Globus pallidus (tissue), 1 donor: ENCODE measurements at places on chromosomes 1 and 21.

- DNase-seq, result no peak
Measured at GRCh38 chr1:36358514-36359084, 27.1 kb downstream of the STK40 start.

- no peak for DNase-seq
Measured at GRCh38 chr1:22449636-22450035, 2.0 kb upstream of the ZBTB40 start.

DNA sequence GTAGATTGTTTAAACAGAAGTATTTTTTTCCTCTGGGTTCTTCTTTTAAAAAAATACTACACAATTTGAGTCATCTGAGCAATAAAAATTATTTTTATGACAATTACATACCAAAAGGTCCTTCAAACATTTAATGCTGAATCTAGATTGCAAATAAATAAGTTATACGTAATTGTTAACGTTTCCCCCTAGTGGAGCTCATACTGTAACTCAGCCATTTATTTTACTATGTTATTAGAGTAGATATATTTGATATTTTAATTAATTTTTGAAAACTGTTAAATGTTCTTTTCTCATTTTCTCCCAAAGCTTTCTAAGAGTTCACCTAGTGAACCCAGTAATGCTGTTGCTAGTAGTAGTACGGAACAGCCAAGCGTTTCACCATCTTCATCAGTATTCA is 33.5 kb downstream of the ZMYM1 start:
- DNase-seq, result no peak

DNA sequence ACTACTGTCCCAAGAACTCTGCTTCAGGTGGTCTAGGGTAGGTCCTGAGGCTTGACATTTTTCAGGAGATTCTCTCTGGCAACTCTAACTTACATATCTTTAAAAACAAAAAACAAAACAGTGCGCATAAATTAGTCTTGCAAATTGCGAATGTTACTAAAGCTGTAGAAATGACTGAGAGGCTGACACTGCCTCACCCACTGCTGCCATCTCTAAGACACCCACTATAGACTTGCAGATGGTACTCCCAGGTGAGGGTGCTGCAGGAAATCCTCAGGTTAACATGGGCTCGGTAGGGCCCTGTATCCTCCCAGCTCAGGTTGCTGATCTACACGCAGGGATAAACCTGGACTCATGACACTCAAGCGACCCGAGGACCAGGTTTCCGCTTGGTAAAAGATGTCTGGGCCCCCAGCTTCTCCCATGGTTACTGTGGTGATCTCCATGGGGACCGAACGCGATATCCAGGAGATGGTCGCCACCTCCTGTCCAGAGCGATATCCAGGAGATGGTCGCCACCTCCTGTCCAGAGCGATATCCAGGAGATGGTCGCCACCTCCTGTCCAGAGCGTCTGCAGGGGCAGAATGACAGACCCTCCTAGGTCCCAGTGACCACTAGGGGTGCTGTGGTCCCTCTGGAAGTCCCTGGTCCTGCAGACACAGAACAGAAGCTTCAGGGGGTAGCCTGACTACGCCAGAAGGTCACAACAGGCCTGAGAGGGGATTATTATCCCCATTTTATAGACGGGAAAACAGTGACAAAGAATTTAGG is 16.2 kb upstream of the LY9 start:
- no peak for DNase-seq

DNA sequence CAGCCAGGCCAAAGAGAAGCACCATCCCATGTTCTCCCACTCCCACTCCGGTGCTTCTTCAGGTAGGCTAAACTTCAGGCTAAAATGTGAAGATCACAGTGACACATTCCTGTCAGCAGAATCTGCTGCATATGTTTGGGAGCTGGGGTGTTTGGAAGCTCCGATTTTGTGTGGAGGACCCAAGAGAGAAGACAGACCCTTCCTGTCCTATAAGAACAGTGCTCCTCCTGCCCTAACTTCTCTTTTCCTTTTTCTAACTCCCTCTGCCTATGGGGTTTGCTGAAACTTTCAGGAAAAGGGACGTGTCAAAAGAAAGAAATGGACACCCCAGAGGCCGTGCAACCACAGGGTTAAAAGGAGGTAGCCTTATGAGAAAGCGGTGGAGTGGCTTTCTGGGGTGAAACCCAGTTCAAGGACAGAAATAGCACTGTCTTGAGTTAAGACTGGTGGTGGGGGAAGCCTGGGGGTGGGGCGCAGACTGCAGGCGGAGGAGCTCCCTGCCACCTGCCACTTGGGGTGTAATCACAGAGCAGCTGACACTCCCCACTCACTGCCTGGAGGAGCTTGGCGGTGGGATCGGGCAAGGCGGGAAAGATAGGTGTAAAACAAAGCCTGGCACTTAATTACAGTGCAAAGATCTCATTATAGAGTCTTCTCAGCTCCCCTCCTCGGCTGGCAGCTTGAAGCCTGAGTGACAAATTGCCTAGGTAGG is 645 bp upstream of the TLR5 start:
- peak; percentile 22 for DNase-seq

DNA sequence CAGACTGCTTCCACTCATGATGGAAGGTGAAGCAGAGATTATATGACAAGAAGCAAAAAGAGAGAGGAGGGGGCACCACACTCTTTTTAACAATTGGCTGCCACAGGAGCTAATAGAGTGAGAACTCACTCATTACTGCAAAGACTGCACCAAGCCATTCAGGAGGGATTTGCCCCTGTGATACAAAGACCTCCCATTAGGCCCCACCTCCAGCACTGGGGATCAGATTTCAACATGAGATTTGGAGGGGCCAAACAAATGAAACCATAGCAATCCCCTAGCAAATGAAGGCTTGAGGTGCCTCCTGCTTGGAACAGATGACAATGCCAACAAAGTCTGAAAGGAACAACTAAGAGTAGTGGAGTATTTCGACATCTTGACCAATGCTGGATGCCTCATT is 122.5 kb upstream of the COA6 start:
- DNase-seq, result no peak

DNA sequence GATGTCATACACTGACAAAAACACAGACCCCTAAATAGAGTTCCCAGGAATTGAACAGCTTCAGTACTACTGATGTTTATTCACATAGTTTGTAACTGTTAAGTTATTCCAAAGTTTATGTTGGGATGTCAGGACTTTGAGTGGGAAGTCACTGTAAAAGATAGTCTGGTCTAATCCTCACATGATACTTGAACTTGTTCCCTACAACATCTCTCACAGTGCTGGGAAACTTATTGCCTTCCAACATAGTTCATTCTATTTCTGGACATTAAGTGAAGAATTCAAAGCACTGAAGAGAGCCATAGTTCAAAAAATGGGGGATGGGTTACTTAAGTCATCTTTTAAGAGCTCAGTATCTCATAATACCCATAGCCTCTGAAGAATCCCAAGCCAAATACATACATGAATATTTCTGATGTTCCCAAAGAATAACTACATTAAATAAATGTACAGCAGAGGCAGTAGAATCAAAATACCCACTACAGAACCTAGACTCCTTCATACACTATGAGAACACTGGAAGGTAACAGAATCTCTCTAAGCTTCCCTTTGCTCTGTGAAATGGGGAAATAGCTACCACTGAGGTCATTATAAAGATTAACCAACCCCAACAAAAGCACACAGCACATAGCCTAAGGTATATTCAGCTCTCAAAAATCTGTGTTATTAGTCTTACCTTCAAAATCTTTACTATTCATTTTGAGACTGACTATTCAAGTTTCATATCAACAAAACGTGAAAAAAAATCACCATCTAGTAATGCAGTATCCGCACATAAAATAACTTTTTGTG is 81.4 kb downstream of the ESRRG start:
- no peak for DNase-seq

GRCh38 chr1:39540504-39541031 is 36.0 kb downstream of the PABPC4 start:
- DNase-seq, result peak; percentile 83

DNA sequence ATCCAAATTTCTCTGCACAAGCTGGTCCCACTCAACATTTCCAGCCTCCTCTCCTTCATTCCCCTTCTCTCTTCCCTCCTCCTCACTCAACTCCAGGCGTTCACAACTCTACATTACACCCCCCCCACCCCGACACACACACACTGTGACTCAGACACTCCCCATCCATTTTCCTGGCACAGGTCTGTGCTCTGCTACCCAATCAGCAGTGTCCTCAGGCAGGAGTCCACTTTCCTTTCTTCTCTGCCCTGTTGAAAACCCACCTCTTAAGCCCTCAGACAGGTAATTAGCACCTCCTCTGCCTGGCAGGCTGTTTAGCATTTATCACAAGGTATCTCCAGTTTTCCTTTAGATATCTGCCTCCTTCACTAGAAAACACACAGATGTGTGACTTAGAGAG is 8.8 kb upstream of the LMX1A start:
- no peak for DNase-seq

- DNase-seq, result no peak
Measured at GRCh38 chr1:44513111-44513510, 108.1 kb downstream of the RNF220 start.

DNA sequence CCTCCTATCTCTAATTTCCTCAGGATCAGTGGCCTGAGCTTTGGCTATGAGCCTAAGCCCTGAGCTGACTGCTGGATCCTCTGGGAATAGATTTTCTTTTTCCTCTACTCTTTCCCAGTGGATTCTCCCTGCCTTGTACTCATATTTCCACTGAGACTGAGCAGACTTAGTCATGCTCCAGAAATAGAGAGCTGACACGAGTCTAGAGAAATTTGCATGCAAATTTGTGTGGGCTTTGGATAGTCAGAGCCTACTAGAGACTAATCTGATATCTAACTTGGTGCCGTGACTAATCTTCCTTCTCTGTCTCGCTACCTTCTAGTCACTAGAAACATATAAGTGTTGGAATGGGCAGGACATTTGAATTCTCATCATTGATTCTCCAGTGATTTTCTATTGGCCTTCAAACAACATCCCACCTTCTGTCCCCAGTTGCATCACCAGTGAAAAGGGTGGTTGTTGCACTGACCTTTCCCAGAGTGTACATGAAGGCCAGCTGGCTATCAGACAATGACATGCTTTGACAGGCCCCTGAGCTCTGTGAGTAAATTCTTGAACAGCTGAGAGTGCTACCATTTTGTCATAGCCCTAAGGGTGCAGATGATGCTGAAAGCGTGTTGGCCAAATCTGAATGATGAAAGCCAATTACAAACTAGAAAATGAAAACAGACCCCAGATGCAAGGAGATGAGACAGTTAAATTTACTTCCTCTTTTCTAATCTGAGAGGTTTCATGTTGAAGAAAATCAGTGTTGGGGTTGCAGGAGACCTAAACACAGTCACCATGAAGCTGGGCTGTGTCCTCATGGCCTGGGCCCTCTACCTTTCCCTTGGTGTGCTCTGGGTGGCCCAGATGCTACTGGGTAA is at the start of gene FCRLA:
Gene FCRLA (plus strand): TSS at position 748 of the 866 bp plus-strand sequence. CDS start 36 bp downstream, at position 784.
- DNase-seq, result peak; percentile 13

GRCh38 chr21:39754811-39755210 is 9.8 kb downstream of the IGSF5 start:
- DNase-seq, result no peak

DNA sequence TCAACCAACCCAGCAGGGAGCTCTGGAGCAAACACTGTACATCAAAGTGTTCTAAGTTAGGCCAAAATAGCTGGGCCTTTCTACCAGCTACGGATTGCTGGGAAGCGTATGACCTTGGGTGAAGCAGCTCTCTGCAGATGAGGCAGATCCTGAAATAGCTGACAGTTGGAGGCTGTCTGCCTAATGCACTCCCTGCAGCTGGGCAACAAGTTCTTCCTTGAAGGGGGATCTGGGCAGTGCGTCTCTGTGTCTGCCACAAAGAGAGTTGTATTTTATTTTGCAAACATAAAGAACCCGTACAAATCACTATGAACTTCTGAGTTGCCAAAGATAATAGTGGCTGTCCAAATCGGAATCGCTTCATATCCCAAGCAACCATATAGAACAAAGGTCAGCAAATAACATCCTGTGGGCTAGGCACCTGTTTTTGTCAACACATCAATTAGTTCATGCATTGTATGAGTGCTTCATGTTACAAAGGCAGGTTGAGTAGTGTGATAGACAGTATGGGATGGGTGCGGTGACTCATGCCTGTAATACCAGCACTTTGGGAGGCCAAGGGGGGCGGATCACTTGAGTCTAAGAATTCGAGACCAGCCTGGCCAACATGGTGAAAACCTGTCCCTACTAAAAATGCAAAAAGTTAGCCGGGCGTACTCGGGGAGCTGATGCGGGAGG is 29.1 kb upstream of the KLF17 start:
- no peak for DNase-seq

DNA sequence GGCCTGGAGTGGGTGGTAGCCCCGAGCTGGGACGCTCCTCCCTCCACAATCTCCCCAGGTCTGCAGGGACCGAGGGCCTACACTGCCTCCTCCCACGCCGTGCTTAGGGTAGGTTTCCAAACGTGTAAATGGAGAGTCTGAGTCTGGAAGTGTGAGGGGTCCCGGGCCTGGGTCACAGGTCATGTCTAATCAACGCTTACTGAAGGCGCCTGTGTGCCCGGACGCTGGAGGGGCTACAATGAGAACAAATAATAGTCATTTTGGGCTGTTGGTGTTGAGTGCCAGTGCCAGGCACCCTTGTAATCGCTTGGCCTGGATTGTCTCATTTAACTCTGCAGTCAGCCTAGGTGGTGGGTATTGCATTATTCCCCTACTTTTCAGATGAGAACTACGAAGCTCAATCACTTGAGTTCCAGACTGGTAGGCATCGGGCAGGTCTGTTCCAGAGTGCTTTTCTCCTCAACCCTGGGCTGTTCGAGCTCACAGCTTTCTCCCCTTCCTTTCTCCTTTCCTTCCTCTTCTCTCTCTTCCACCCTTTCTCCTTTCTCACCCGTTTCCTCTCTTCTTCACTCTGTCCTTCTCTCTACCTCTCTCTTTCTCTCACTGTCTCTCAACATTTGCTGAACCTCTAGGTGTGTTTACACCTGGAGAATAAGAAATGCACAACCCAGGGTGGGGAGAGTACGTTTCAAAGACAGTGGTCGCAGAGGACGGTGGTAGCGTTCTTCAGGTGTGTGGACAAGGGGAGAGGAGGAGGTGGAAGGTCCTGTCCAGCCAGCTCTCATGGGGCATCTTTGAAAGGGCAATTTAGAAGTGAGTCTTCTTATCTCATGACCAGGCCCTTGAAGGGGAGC is 883 bp downstream of the SLC66A1 start:
- no peak for DNase-seq

GRCh38 chr1:116312681-116313069 is 60.4 kb upstream of the ATP1A1 start:
- DNase-seq, result no peak

DNA sequence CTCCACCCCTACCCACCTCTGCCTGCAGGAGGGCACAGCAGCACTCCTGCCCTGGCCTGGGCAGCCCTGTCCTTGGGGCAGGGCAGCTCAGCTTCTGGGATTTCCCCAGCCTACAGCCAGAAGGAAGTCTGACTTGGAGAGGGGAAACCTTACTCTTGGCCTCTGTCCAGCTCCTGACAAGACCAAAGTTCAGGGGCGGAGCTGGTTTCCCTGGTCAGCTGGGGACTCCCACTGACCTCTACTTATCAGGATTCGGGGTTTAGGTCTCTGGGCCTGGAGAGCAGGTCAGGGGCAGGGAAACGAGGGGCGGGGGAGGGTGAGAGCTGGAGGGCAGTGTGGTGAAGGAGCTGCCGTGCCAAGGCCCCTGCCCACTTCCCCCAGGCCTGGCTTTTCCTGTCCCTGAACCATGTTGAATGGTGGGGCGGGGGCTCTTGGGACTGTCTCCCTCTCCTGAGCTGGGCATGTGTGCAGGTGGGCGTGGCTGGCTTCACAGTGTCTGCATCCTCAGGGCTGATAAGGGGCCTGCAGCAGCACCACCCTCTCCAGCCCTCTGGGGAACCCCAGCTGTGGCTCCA is 16.8 kb upstream of the ETV3 start:
- no peak for DNase-seq

GRCh38 chr21:32940079-32941014 is 85.4 kb upstream of the OLIG2 start:
- DNase-seq, result peak; percentile 70
